ENCODE measurements at places on chromosomes 16 and 17.

DNA sequence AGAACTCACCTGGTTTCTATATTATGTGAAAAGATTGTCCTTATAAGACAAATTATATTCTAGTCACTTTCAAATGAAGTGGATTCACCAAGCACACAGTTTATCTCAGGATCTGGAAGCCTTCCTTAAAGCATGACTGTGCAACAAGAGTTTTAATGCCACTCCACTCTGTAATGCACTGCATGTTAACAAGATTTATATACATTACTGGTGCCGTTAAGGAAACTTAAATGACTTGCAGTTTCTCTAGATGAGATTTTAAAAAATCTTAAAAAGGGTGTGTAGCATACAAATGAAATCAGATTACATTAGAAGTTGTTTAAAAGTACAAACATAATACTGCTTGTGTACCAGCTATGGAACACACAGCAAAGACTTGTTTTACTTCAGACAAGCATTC lies 150.8 kb downstream of the SNX11 start:
- no peak for DNase-seq

DNA sequence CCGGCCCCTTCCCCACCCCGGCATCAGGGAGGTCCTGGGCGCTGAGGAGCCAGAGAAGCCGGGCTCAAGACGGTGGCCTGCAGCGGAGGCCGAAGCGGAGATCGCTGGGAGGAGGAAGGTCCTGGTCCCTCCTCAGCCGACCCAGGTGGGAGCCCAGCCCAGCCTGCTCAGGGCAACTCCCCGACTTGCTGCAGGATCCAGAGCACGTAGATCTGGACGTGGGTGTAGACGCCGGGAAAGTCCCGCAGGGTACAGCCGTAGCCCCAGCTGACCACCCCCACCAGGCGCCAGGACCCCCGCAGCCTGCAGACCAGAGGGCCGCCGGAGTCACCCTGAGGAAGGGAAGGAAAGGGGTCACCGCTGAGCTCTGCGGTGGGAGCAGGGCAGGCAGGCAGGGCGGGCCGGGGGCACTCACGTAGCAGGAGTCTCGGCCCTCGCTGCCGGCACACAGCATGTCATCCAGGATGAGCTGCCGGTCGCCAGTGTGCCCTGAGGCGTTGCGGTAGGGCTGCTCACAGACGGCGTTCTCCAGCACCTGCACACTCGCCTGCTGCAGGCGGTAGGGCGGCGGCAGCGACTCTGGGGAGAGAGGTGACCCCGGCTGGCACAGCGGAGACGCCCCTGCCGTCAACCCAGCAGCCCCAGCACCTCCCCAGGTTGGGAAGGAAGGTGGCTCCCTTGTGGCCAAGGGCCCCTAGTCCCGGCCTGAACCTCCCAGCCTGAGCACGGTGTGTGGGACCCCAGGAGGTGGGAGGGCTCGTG lies 5.4 kb downstream of the TPSD1 start:
- no peak for DNase-seq

GRCh38 chr16:24700549-24701392 lies 28.7 kb upstream of the TNRC6A start:
- no peak for DNase-seq

DNA sequence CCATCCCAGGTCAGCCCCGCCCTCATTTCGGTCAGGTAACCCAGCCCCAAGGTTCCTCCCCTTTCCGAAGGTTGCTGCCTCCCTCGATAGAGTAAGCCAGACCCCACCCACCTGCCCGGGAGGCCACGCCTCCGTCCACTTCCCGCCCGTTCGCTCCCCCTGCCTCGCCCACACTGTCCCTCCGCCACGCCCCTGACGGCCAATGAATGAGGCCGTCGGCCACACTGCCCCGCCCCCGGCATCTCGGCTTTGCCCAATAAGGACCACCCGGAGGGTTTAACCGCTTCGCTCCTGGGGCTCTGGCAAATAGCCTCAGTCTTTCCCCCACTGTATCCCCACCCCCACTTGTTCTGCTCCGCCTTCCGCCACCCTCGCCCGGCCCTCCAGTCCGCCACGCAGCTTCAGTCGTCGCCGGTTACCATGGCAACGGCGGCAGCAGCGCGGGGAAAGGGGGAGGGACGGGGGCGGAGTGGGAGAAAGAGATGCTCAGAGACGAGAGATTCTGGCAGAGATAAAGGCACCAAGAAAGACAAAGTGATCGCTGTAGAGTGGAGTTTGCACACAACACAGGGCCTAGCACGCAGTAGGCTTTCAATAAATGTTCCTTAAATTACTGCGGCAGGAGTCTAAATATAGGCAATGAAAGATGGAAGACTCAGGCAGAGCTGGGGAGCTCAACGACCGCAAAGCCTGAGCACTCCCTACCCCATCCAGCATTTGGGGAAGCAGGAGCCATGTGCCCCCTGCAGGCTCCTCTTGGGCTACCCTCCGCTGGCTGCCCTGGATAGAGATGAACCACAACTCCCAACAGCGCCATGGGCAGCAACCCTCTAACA lies 5.1 kb downstream of the DLG4 start:
- DNase-seq, result peak; percentile 88

GRCh38 chr16:12553191-12553590 lies 250.5 kb downstream of the CPPED1 start:
- DNase-seq, result no peak

All from hematopoietic multipotent progenitor cell treated with erythropoietin and hydrocortisone succinate and interleukin-3 and kit ligand, for 15 days (in vitro differentiated cells).